ENCODE measurements at places on chromosomes 6 and 20. TPM values are rescaled to one million over a fixed set of nuclear protein-coding genes. Genes with fewer than 3 reads are reported as not detected.

DNA sequence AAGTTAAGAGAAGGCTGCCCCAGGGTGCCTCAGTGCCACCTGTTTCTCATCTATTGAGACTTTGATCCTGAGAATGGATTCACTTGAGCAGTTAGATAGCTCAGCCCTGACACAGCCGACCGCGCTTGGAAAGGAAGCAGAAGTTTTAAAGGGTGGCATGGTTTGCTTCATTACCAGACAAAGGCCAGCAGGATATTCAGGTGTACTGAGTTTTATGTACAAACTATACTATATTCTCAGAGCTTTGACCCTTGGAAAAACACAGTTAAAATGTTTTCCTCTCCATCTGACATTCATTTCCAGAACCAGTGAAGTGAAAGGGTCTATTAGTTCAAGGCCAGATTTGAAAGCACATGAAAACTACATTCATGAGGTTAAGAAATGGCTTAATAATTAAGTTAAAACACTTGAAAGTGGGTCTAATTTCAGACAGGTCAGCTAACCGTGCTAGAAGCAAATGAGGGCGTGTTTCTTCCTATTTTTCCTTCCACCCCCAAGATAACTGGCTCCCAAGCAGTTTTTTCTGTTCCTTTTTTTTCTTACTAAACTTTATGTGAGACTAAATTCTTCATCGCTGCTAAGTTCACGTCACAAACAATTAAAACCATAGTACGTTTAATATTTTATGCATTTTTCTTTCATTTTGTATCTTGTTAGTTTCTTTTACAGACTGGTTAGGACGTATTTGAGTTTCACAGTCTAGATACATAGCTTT is 385.3 kb upstream of the SOX4 start:
- no peak for DNase-seq

DNA sequence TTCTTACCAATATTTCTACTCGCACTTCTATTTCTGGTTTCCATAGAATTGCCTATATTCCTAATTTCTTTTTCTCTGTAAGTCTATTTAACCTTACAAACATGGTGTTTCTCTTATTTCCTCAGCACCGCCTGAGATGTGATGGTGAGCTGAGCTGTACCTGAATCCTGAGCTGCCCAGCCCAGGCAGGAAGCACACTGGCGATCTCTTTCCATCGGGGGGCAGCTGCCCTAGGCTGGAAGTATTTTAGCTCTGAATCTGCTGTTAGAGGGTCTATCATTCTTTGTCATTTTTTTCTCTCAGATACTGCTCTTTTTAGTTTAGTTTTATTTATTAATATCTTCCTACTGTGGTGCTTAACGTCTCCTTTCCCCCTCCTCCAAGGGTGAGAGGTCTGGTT is 173.4 kb upstream of the SLC35B3 start:
- DNase-seq, result no peak

- no peak for DNase-seq
Measured at GRCh38 chr6:56911847-56912246, 43.1 kb upstream of the BEND6 start.

The NKX2-2 gene
- not detected for total RNA-seq

The ZNF334 gene
- total RNA-seq, result 5.4 TPM

DNA sequence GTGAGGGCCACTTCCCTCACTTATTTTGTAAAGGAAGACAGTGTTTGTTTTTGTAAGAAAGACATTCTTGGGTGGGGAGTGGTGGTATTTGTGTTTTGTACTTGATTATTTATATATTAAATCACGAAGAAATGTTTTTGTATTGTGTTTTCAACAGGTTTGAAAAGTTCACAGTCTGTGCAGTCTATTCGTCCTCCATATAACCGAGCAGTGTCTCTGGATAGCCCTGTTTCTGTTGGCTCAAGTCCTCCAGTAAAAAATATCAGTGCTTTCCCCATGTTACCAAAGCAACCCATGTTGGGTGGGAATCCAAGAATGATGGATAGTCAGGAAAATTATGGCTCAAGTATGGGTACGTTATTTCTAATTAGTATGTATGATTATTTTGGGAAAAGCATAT is 137.2 kb downstream of the NCOA3 start:
- DNase-seq, result no peak

Data from vagina (tissue), 2 donors.